ENCODE measurements at places on chromosomes 7 and 10. TPM values are rescaled to one million over a fixed set of nuclear protein-coding genes. Genes with fewer than 3 reads are reported as not detected.

DNA sequence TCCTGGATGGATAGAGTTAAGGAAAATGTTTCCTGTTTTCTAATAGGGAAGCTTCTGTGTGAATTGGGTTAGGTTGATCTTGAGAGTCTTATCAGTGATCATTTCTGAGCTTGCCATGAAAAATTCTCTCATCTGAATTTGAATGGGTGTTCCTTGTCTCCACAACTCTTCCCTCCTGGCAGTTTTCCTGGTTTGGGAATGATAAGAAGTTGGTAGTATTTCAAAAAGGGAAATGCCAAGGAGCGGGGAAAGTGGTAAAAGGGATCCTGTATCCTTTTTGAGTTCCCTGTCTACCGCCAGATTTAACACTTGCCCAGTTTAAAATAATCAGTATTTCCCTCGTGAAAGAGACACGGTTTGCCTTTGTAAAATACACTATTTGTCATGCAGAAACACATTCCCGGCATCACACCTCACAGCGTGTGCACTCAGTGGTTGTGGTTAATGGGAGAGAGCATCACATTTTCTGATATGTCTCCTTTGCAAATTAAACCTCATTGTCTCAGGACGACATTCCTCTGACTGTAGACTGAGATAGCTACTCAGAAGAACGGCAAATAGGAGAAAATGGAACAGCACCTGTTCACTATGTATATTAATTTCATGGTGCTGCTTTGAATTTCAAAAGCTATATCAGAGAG, 113.2 kb upstream of the IFRD1 start:
- no peaks in the 10 kb centered on the region for H3K4me1 ChIP-seq
- no peak overlapping the region for H3K27ac ChIP-seq
- H3K4me3 ChIP-seq, result no peak overlapping the region
- H3K36me3 ChIP-seq, result peaks cover 59% of the 10 kb centered on the region
- DNase-seq, result no peak
- no peaks in the 10 kb centered on the region for H3K27me3 ChIP-seq

DNA sequence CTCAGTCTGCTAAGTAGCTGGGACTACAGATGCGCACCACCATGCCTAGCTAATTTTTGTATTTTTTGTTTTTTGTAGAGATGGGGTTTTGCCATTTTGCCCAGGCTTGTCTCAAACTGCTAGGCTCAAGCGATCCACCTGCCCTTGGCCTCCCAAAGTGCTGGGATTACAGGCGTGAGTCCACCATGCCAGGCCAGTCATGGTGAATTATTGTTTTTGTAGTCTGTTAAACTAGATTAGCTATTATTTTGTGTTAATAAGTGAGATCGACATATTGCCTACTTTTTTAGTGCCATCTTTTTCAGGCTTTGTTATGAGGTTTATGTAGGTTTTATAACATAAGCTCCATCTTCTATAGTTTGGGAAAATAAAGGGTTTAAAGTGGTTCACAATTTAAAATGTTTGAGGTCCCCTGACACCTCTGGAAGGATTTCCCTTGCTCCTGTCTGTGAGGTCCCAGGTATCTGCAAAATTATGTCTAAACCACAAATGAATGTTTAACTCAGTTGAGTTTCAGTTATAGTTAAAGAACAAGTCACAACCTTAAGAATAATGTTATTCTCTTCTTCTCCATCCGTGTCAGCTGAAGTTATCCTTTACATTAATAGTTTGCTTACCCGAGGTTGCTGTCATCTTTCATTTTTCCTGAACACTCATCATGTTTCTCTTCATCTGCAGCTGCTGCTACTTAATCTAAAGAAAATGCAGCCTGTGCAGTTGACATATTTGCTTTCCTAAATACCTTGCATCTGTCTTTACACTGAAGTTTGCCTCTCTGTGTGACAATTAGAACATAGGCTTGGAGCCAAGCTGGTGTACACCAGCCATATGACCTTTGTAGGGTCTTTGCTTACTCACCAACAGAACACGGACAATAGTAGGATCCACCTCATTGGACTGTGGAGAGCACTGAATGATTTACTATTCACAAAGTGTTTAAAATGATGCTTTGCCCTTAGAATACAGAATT, 8.9 kb upstream of the VSTM4 start:
- DNase-seq, result no peak
- H3K36me3 ChIP-seq, result no peaks in the 10 kb centered on the region
- no peaks in the 10 kb centered on the region for H3K27me3 ChIP-seq
- no peak overlapping the region for H3K4me3 ChIP-seq
- H3K27ac ChIP-seq, result no peak overlapping the region

DNA sequence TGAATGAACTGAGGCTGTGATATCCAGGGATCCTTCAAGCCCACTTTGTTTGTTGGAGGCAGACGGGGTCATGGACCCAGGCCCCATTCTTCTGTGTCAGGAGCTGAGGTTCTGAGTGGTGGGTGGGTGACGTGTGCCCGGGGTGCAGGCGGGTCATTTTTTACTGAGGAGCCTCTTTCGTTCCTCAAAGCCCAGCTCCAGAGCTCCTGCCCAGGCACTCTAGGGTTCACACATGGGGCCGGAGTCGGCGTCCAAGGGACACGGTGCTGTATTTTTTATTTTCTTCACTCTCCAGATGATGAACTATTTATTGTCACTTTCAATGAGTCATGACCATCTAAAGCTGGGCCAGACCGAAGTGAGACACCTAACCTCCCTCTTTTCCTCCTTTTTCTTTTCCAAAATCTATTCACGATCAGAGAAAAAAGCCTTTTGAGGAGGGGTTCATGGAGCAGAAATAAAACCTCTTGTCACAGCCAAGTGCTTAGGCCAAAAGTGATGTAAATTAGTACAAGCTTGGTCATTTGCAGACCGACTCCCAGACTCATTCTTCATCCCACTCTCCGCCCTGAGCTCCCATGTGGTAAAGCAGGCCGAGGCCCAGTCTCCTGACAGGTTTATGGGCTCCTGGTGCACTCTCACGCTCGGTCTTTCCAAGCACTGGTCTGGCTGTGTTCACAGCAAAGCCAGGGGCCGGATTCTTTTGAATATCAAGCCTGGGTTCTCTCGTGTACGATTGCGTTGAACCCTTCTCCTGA, 41.4 kb upstream of the PITRM1 start:
- no peaks in the 10 kb centered on the region for H3K4me1 ChIP-seq
- H3K4me3 ChIP-seq, result no peak overlapping the region
- H3K36me3 ChIP-seq, result no peaks in the 10 kb centered on the region

- H3K27ac ChIP-seq, result no peak overlapping the region
- H3K4me3 ChIP-seq, result no peak overlapping the region
- H3K27me3 ChIP-seq, result no peaks in the 10 kb centered on the region
Measured at GRCh38 chr10:131937836-131938235, 37.0 kb downstream of the PPP2R2D start.

DNA sequence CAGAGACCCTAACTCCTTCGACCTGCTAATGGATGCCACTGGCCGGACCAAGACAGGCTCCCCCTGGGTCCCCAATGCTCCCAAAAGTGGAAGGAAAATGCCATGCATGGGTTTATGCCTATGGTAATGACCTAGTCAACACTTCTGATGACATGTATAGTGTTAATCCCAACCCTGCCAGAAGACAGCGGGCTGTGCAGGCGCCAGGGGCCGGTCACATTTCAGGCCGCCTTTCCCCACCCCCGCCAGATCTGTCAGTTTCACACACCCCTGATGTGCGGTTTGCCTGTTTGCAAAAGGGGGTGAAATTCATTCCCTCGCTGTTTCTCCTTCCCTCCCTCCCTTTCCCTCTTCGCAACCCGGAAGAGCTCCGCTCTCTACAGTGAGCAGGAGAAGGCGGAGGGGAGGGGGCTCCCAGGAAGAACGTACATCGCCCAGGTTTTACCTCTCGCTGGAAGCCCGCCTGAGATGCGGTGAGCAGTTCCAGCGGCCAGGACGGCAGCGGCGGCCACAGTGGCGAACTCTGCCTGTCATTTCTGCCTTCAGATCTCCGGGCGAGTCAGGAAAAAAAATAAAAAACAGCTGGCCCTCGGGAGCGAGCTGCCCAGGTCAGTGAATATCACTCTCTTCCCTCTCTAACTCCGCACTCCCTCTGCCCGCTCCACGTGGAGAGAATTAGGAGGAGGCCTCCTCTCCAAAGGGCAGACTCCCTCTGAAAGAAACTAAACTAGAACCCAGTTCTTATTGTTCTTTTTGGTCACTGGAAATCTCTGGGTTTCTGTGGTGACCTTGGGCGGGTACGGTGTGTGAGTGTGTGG, 9.4 kb upstream of the GATA3 start:
- no peaks in the 10 kb centered on the region for H3K36me3 ChIP-seq
- peaks cover 35% of the 10 kb centered on the region for H3K4me1 ChIP-seq
- H3K4me3 ChIP-seq, result peak overlapping the region; percentile 23
- no peak for DNase-seq
- H3K27me3 ChIP-seq, result peaks cover 100% of the 10 kb centered on the region

DNA sequence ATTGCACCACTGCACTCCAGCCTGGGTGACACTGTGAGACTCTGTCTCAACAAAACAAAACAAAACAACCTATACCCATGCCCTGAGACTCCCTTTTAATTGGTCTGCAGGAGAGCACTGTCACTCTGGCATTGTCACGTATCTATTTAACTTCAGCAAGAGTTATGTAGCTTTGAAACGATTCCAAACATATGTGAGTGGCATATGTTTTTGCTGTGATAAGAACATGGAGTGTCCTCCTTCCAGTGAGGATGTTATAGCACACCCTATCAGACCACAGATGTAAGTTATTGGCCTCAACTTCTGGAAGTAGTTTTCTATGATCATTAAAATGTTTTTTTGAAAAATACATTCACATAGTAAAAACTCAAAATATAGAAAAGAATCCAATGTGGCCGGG, 15.5 kb upstream of the DNAJC12 start:
- no peak overlapping the region for H3K4me3 ChIP-seq
- no peak overlapping the region for H3K27ac ChIP-seq
- no peaks in the 10 kb centered on the region for H3K27me3 ChIP-seq
- no peaks in the 10 kb centered on the region for H3K4me1 ChIP-seq
- H3K36me3 ChIP-seq, result no peaks in the 10 kb centered on the region

- H3K36me3 ChIP-seq, result no peaks in the 10 kb centered on the region
- H3K27ac ChIP-seq, result no peak overlapping the region
- no peak overlapping the region for H3K4me3 ChIP-seq
- no peaks in the 10 kb centered on the region for H3K27me3 ChIP-seq
- DNase-seq, result no peak
Measured at GRCh38 chr7:94222516-94222915, 172.2 kb upstream of the COL1A2 start.

The GATA3 gene
- total RNA-seq, result 0.74 TPM

The CTAGE4 gene
- 1.3 TPM for total RNA-seq

The STEAP1B gene
- total RNA-seq, result 0.52 TPM

The CARD11 gene
- 0.15 TPM for total RNA-seq

The TMEM176B gene
- 28.6 TPM for total RNA-seq

The CPA4 gene
- total RNA-seq, result not detected
